ENCODE measurements at places on chromosomes 2 and 18.

DNA sequence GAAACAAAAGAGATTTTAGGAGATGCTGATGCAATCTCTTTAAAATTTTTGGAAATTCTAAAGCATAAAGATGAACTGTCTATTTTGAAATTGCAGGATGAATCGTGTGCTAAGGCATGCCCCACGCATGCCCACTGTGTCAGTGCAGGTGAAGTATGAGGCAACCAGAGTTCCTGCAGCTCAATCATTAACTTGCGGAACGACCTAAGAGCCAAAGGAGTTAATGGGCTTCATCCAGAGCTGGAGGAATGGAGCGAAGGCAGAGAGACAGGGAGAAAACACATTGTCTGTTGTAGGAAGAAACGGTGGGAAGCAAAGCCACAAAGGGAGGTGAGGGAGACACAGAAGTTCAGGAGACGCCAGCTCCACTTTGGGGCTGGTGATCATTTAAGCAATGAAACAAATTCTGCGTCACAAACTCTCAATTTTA, 265.2 kb downstream of the CCDC85A start:
- DNase-seq, result no peak

GRCh38 chr2:224178056-224178455, 139.0 kb upstream of the SERPINE2 start:
- no peak for DNase-seq

DNA sequence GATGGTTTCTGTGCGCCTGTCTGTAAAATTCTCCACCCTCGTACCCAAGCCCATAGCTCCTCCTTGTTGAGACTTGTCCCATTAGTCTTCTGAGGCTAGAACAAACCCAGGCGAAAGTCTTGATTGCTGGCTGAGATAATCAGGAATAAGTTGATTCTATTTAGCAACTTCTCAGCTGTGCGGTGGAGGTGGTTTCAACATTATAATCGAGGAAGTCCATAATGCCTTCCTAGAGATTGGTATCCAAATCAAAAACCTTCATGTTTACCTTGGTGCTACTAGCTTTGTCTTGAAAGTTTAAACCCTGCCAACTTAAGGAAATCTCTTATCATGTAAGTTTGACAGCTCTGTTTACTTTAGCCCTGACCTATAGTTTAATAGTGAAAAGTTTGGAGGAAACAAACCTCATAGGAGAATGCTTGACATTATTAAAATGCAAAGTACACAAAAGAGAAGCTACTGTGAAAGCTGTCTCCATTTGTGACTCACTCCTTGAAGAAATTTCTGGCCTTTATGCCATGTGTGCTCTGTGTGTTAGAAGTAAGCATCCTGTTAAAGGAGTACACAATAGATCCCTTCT, 36.6 kb upstream of the DSC1 start:
- no peak for DNase-seq

- DNase-seq, result no peak
These were observed 2.9 kb upstream of the INSIG2 start for GRCh38 chr2:118085173-118086023.

- DNase-seq, result no peak
These were observed 531.1 kb downstream of the PARD3B start for GRCh38 chr2:205076405-205076804.

DNA sequence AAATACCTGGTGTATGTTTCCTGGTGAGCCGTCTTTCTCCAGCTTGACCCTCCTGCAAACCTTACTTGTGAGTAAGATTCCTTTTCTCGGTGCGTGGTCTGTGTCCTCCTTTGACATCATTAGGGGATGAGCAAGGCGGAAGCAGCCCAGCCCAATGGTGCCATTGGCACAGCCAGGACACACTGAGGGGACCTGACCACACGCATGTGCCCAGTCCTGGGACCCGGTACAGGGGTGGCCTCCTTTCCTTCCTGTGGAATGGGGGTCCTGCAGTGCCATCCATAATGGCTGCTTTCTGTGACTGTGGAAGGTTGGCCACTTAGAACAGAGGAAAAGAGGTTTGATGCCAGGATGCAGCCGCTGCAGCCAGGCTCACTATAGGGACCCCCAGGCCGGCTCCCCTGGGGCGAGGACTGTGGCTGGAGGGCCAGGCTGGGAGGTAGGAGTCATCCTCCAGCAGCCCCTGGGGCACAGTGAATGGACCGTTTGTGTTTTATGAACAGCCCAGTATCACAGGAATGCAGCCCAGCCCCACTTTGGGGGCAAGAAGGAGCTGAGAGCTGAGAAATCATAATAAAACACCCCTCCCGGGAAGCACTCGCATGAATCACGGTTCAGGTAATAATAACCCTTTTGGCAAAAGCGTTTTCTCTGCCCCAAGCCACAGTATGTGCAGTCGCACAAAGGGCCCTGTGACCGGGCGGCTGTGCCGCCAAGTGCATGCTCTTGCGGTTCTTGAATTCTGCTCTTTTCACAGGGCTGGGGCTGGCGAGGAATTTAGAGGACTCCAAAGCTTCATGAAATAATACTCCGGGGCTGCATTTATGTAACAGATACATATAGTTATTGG, 73.2 kb downstream of the ASB1 start:
- DNase-seq, result no peak

DNA sequence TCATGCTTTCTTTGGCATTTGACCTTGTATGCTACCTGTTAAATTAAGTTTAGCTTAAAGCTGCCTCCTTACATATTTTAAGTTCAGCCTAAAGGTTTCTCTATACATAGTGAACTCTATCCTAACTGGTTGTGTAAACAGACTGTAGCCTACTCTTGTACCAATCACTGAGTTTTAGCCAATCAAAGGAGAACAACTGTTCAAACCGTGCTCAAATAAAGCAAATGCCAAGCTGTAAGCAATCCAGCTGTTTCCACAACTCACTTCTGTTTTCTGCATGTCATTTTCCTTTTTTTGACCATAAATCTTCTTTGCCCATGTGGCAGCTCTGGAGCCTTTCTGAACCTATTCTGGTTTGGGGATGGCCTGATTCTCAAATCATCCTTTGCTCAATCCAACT, 1603.8 kb upstream of the ACVR2A start:
- DNase-seq, result no peak

DNA sequence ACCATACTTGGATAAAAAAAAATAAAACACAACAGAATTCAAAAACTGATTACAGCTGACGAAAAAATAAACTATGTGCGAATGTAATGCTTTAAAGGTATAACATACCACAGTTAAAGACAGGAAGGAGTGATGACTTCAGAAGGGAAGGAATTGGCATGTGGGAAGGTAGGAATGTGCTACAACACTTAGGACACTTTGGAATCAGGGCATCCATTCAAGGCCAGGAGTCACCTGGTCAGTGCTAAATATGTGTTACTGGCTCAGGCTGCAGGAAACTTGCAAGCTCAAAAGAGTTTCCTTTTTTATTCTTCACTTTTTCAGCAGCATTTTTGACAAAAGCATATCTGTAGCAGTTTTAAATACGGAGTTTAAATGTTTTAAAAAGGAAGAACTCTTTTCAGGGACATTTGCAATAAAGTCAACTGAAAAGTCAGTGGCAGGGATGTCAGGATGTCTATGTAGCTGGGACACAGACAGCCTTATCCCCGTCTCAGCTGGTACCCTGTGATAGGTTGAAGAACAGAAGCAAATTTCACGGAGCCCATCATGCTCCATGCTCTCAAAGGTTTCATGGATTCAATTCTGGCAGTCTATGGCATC, 138.0 kb upstream of the KLHL14 start:
- no peak for DNase-seq

DNA sequence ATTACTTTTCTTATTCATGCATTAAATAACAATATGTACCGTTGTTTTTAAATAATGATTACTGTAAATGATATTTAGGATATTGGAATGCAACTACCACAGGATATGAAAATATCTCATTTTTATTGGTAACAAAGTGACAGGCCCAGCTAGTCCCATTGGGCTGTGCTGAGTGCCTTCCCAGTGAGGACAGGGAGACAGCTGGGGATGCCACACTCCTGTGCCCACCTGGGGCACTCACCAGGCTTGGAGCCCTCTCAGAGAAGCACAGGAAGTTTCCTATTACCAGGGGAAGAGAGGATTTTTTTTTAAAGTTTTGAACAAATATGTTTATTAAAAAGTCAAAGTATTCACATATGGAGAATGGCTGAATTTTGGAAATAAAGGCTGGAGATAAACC, 48.9 kb downstream of the PARD6G start:
- no peak for DNase-seq

DNA sequence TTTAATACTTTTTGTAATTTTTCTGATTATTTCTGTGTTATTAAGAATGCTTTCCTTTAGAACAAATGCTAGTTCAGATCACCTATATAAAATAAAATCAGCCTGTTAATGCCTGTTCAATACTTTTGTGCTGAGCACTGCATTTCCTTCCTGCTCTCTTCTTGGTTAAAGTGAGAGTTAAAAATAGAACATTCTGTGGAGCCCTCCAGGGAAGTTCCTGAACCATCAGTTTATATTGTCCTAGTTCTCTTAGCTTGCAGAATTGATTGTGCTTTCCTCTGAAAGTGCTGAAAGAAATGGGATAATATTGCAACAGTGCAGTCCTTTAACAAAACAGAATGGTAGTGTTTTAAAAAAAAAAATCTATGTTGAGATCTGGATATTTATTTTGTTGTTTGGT, 74.6 kb upstream of the UBXN4 start:
- no peak for DNase-seq

DNA sequence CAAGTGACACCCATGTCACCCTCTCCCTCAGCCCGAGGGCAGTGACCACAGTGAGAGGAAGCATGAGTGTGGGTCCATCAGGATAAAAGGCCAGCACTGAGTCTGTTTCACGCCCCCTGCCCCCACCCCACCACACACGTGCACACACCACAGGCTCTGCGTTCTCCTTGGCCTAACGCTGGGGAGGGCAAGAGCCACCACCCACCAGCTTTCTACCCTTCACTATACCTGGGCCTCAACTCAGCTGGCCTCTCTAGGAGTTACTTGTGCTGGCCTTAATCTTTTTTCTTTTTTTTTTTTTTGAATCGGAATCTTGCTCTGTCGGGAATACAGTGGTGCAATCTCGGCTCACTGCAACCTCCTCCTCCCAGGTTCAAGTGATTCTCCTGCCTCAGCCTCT, 140.5 kb downstream of the ZFP36L2 start:
- DNase-seq, result no peak

GRCh38 chr2:128803222-128803621, 484.6 kb upstream of the HS6ST1 start:
- DNase-seq, result no peak

DNA sequence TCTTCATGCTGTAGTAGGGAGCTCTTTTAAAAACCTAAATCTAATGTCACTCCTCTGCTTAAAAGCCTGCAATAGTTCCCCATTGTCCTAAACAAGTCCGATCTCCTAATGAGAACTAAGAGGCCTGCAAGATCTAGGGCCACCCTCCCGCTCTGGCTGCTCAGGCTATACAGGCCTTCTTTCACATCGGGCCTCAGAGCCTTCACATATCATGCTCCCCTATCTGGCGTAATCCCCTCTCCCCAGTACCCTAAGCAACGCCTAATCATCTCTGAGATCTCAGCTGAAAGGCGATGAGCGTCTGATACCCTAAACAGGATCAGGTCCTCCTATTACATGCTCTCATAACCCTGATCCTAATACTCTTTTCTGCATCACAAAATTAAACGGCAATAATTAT, 1.9 kb downstream of the MAP4K3 start:
- DNase-seq, result no peak

DNA sequence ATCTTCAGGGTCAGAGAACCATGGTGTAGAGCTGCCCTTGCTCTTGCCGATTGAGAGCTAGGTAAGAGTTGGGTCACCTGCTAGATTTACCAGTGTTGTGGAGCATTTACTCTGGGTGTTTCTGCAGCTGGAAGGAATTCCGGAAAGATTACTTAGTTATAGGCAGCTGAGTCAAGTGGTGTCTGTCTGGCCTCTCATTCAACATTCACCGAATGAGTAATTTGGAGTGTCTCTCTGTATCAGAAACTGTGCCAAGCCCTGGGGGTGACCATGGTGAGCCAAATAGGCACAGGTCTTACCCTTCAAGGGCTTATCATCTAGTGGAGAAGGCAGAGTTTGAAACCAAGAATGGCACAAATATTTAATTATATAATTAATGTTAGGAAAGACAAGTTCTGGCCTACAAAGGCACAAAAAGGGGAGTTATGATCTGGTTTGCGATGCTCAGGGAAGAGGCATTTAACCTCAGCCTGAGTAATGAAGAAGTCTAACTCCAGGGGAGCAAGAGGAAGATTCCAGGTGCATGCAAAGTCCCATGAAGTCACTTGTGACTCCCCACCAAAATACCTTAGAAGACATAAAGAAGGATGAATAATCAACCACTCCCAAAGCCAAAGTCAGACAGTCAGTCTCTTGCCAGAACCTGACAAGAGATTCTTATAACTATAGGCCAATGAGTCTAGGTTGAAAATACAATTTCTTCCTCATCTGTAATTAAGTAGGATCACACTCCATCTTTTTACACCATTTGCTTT, 12.5 kb downstream of the SETBP1 start:
- no peak for DNase-seq

DNA sequence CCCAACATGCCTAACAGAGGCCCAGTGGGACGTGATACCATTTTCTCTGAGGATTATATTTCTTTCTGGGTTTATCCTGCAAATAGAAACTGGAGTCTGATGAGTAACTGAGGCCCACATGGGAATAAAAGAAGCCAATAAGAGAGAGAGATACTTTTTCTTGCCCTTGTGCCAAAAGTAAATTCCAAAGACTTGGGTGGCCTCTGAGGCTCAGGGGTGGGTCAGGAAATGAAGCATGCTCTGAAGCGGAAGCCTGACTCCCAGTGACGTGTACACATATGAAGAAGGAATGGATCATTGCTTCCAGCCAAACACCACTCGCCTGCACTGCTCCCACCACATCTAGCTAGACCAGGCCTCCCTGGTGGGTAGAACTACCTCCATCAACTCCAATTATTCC, 273.6 kb upstream of the NCKAP5 start:
- no peak for DNase-seq

- DNase-seq, result no peak
These were observed 150.0 kb upstream of the GALNT5 start for GRCh38 chr2:157107460-157107859.

GRCh38 chr18:74533666-74534065, 634 bp upstream of the CNDP1 start:
- DNase-seq, result no peak

GRCh38 chr2:2575870-2576386, 244.9 kb upstream of the MYT1L start:
- DNase-seq, result no peak

GRCh38 chr2:3129867-3130266, 247.8 kb downstream of the EIPR1 start:
- no peak for DNase-seq

DNA sequence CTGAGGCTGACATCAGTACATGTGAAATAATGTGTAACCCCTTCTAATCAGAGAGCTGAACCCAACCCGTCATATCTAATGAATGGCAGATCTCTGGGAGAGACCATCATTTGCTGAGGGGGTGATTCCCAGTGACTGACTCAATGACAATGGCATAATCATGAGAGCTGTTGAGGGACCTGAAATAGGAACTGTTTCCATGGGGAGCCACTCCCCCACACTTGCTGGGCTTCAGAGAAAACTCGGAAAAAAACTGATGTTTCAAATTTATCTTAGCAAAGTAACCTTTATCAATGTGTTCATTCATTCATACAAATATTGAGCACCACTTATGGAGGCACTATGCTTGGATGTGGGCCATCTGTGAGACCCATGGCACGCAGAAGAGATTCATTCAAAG, 93.4 kb upstream of the ZBTB14 start:
- DNase-seq, result no peak

Measured in stimulated activated CD4-positive, alpha-beta T cell treated with anti-CD3 and anti-CD28 coated beads, Interleukin-12 subunit alpha, Interleukin-12 subunit beta, amount 100 ng/mL, for 24 hours (primary cell).